Glomerular endothelial cell (primary cell): ENCODE measurements at places on chromosomes 11 and 22. TPM values are rescaled to one million over a fixed set of nuclear protein-coding genes. Genes with fewer than 3 reads are reported as not detected.

GTSE1 gene
- 1.5 and 7.5 TPM in 2 replicates for total RNA-seq

KCNK4 gene
- not detected in 2 replicates for total RNA-seq

ALG12 gene
- 10.3 and 14.5 TPM in 2 replicates for total RNA-seq

ACTN3 gene
- total RNA-seq: not detected in 2 replicates

SMIM35 gene
- 0.12 TPM in 1 of 2 replicates, not detected in the other for total RNA-seq

CTSW gene
- 0.35 TPM in 1 of 2 replicates, not detected in the other for total RNA-seq

C11orf21 gene
- total RNA-seq: not detected in 2 replicates

DNA sequence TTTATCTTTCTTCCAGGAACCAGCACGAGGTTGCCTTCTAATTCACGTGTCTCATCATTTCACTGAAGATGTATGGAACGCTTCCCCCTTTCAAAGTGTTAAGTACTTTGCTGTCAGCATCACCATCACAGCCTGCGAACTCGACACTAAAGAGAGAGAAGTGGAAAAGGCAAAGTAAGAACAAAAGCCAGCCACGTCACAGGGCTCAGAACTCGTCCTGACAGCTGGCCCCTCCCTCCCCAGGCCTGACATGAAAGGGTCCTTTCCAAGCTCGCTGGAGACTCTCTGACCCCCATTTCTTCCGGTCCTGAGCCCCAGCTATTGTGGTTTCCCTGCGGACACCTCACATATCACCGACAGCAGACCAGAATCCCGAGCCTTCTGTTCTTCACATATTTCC lies 177.8 kb upstream of the NTM start:
- no peak for DNase-seq

DNA sequence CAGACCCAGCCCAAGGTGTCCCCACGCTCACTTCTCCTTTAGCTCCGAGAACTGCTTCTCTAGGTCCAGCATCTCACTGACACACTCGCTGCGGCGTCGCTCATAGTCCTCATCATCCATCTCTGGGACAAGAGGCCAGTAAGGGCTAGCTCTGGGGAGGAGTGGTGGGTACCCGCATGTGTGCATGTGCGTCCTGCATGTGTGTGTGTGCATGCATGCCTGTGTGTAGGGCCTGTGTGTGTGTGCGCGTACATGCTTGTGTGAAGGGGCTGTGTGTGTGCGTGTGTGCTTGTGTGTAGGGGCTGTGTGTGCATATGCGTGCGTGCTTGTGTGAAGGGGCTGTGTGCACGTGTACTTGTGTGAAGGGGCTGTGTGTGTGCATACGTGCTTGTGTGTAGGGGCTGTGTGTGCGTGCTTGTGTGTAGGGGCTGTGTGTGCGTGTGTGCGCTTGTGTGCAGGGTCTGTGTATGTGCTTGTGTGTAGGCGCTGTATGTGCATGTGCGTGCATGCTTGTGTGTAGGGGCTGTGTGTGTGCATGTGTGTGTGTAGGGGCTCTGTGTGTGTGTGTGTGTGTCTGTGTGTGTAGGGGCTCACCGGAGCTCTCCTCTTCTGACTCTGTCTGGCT lies 3.3 kb downstream of the BRMS1 start:
- DNase-seq: no peak

- DNase-seq: no peak
Observed at GRCh38 chr11:80186692-80187091, 745.9 kb upstream of the TENM4 start.

DNA sequence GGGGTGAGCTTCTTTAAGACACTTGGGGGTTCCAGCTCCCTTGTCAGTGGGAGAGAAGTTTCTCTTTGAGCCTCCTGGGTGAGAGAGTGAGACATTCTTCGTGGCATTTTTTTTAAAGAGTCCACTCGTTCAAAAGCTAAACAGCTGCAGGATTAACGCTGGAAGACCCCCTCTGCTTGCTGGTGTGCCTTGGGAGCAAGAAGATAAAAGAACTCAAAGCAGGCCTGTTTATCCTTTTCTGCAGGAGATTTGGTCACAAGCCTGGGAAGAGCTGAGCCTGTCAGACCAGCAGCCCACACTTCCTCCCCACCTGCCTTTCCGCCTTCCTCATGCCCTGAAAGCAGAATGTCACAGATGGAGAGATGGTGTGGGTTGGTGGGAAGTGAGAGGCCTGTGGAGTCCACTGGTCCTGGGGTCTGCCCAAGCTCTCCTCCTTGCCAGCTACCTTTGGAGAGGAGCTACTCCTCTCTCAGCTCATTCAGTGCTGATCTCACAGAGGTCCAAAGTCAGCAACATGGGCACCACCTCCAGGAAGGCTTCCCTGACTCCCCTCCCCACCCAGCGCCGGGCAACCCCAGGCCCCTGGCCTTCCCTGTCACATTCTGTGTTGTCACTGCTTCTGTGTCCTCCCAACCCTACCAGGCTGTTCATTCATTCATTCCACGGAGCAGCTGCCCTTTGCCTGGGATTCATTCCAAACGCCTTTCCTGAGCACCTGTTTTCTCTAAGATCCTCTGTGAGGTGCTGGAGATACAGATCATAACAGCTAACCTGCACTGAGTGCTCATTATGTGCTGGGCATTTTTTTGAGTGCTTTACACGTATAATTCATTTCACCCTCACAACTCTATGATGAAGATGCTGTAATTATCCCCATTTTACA lies 6.7 kb downstream of the GDPD5 start:
- DNase-seq: no peak

DNA sequence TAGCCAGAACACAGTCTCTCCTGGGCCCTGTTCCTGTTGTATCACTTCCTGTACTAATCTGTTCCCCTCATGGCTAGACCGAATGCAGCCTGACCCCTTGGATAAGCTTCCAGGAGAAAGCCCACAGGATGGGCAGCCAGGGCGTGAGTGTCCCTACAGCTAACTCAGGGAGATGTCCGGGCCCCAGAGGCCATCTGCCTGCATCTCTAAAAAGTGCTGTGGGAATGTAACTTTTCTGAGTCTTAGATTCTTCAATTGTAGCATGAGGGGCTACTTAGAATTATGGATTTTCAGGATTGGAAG lies 7.7 kb upstream of the MALAT1 start:
- DNase-seq: no peak

GRCh38 chr11:1867381-1867780 lies 14.5 kb downstream of the LSP1 start:
- no peak for DNase-seq

- DNase-seq: no peak
Observed at GRCh38 chr22:49365910-49366309, 461.8 kb downstream of the BRD1 start.

- no peak for DNase-seq
Observed at GRCh38 chr11:82527081-82527584, 206.5 kb downstream of the FAM181B start.

DNA sequence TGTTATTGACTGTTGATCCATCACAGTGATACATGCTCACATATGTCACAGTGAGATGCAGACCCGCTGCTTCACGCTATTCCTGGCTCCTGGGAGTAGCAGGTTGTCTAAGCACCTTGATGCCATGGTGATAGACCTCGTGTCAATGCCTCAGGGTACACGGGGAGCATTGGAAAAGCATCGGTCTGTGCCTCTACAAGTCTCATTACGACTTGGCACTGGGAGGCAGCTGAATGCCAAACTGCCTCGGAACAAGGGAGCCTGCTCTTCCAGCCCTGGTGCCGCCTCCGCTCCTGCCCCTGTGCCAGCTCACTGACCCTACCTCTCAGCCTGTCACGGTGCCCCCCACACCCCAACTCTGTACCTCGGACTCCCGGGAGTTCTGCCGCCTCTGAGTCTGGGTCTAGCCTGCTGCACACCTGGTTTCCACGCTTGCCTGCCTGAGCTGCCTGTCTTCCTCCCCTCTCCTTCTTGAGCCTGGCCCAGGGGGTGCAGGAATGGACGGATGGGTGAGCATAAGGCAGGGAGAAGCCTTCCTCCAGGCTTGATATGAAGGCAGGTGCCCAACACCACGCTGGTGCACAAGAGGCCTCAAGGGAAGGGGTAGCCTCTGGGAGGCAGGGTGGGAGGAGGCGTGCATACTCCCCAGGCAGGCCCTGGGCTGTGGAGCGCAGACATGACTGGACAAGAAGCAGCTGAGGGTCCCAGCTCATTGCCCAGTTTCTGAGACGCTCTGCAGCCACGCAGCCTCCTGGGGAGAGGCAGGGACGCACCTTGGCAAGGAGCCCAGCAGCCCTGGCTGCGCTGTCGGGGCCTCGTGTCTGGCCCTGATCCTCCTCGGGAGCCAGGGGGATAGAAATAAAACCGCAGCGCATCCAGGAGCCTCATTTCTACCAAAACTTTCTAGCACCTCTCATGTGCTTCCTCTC lies 1.8 kb upstream of the NFAM1 start:
- no peak for DNase-seq

DNA sequence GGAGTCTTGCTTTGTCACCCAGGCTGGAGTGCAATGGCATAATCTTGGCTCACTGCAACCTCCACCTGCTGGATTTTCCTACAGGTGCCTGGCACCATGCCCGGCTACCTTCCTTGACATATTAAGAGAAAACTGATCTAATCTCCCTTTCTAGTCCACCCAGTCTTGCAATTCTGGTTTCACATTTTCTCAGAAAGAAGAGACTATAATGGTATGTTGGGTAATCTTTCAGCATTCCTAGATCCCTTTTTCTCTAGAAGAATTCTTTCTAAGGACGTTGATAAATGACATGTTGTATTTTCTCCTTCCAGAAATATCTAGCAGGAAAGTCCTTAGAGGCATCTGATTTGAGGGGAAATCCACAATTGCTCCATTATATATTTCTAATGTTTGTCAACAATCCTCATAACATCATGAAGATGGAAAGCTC lies 10.4 kb upstream of the HSPA8 start:
- no peak for DNase-seq

DNA sequence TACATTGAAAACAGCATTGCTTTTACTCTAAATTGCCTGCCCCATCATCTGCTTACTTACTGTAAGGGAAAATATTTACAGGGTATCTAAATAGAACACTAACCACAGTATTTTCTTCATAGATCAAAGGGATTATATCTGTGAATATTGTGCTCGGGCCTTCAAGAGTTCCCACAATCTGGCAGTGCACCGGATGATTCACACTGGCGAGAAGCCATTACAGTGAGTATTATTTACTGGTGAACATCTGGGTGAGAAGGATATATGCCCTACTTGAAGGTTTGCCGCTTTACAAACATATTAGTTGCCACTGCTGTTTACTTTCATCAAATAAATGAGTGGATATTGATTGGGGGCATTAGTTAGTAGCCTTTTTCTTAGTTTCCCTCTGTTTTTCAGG lies 5.9 kb upstream of the CNTF start:
- no peak for DNase-seq

GRCh38 chr11:129978447-129978846 lies 24.2 kb downstream of the PRDM10 start:
- DNase-seq: no peak
